ENCODE measurements at places on chromosomes 7 and 10. TPM values are rescaled to one million over a fixed set of nuclear protein-coding genes. Genes with fewer than 3 reads are reported as not detected.

GRCh38 chr7:33632840-33633525, 272.4 kb upstream of the BMPER start:
- no peaks in the 10 kb centered on the region for H3K27me3 ChIP-seq
- no peaks in the 10 kb centered on the region for H3K4me1 ChIP-seq
- H3K36me3 ChIP-seq = no peaks in the 10 kb centered on the region
- H3K4me3 ChIP-seq = no peak overlapping the region

DNA sequence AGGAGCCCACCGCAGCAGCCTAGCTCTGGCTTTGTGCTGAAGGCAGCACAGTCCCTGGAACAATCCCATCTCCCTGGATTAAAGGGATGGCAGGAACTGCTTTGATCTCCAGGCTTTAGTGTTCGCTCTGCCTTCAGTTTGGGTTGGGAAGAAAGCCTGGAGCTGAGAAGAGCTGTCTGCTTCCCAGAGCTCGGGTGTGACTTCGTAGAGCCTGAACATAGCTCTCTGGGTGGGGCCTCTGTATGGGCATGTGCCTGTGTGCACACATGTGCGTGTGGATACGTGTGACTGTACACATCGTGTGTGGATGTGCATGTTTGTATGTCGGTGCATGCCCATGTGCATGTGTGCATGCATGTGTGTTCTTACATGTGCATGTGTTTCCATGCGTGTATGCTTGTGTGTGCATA, 8.7 kb downstream of the ADCY1 start:
- no peaks in the 10 kb centered on the region for H3K36me3 ChIP-seq
- no peaks in the 10 kb centered on the region for H3K27me3 ChIP-seq
- no peak overlapping the region for H3K27ac ChIP-seq
- no peaks in the 10 kb centered on the region for H3K4me1 ChIP-seq

GRCh38 chr10:65142641-65143435, 1621.6 kb downstream of the REEP3 start:
- no peak overlapping the region for H3K4me3 ChIP-seq
- no peaks in the 10 kb centered on the region for H3K27me3 ChIP-seq
- no peak overlapping the region for H3K27ac ChIP-seq
- no peaks in the 10 kb centered on the region for H3K4me1 ChIP-seq
- no peaks in the 10 kb centered on the region for H3K36me3 ChIP-seq

GRCh38 chr7:64888901-64889685, 14.0 kb upstream of the ZNF273 start:
- H3K27me3 ChIP-seq = peaks cover 43% of the 10 kb centered on the region
- no peak overlapping the region for H3K27ac ChIP-seq
- H3K4me1 ChIP-seq = peaks cover 12% of the 10 kb centered on the region
- peak overlapping the region; percentile 75 for H3K4me3 ChIP-seq

DNA sequence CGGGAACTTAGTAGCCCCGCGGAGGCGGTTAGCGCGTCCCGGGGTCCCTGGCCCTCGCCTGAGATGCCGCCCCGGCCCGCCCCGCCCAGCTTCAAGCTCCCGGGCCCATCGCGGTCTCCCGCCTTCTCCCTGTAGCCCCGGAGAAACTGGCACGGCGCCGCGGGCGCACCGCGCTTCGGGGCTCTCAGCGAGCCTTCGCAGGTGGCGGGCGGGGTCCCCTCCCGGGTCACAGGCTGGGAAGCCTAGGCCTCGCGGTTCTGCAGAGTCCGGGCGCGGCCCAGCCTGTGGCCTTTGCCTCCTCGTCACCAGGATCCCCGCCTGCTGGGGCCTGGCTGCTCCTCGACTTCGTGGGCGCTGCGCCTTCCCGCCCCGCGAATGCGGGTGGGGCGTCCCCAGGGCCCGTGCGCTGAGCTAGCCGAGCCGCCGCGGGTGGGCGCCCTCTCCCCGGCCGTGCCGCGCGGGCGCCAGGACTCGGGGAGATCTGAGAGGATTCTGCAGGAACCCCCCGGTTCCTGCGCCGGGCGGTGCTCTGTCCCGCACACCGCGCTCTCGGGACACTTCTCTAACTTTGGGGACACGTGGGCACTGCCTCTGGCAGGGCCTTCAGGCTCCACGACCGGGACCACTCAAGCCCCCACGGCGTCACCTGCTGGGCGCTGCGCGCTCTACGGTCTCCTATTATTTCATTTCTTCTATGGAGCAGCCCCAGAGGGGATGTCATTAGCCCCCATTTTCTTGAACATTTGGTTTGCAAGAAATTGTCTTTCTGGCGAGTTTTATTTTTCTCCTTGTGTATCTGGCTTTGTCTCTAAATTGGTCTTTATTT, 682 bp upstream of the RGS10 start:
- peak overlapping the region; percentile 78 for H3K4me3 ChIP-seq
- peaks cover 38% of the 10 kb centered on the region for H3K4me1 ChIP-seq
- H3K27me3 ChIP-seq = peaks cover 14% of the 10 kb centered on the region
- DNase-seq = peak; percentile 78

GRCh38 chr10:87634311-87634710, 25.4 kb upstream of the PAPSS2 start:
- DNase-seq = no peak
- H3K4me1 ChIP-seq = peaks cover 12% of the 10 kb centered on the region
- no peak overlapping the region for H3K4me3 ChIP-seq
- H3K27me3 ChIP-seq = peaks cover 2% of the 10 kb centered on the region
- H3K27ac ChIP-seq = no peak overlapping the region

GRCh38 chr7:158343526-158343925, 244.1 kb downstream of the PTPRN2 start:
- no peaks in the 10 kb centered on the region for H3K4me1 ChIP-seq
- H3K27me3 ChIP-seq = no peaks in the 10 kb centered on the region

DNA sequence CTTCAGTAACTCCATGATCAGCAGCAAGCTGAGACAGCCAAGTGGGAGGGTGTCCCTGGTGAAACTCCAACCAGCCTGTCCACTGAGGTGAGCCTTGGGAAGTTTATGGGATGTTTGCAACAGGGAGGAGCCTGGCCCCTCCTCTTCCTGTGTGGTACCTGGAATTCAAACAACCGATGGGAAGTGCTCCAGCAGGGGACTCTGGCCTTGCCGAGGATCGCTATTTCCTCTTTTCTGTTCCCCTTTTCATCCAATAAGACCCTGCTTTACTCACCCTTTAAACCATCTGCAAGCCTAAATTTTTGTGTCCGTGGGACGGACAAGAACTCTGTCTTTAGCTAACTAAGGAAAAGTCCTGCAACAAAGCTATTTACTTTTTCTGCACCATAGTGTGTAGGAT, 491.1 kb upstream of the ZMIZ1 start:
- peaks cover 5% of the 10 kb centered on the region for H3K4me1 ChIP-seq
- no peak overlapping the region for H3K27ac ChIP-seq
- H3K36me3 ChIP-seq = no peaks in the 10 kb centered on the region
- peaks cover 3% of the 10 kb centered on the region for H3K27me3 ChIP-seq
- H3K4me3 ChIP-seq = no peak overlapping the region

- DNase-seq = no peak
- no peak overlapping the region for H3K4me3 ChIP-seq
- no peaks in the 10 kb centered on the region for H3K27me3 ChIP-seq
These were observed 76.1 kb downstream of the LRRC4 start for GRCh38 chr7:127955051-127955531.

DNA sequence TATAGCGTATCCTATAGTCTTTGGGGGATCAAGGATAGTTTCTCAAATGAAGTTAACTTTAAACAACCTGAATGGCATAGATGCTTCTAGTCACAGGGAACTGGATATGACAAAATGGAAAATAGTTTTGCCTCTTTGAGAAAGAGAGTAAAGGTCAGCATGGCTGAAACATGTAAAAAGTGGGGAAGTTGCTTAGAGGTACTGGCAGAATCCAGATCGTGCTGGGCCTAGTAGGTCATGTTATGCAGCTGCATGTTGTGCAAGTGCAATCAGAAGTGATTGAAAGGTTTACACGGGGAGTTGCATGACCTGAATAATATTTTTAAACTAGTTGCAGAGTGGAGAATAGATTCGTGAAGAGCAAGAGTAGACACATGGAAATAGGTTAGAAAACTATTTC, 201.1 kb upstream of the HDAC9 start:
- DNase-seq = no peak
- no peaks in the 10 kb centered on the region for H3K36me3 ChIP-seq
- no peak overlapping the region for H3K4me3 ChIP-seq
- H3K4me1 ChIP-seq = peaks cover 14% of the 10 kb centered on the region
- H3K27me3 ChIP-seq = peaks cover 9% of the 10 kb centered on the region

DNA sequence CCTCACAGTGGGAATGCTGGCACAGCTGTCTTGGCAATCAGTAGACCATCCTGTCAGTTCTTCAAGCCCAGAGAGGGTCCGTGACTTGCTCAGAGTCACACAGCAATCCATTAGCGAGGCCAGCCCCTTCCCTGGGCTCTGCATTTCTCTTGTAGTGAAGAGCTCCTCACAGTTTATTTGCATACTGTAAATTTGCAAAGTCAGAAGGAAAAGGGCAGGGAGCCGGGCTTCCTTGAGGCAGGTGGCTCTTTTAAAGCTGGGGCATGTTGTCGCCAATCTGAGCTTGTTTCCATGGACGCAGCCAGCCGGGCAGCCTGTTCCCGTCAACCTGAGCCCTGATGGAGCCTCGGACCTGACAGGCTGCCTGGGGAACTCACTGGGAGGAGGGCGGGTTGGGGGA, 123.4 kb downstream of the CUX1 start:
- no peak for DNase-seq
- H3K36me3 ChIP-seq = no peaks in the 10 kb centered on the region

Gene TAS2R4
- total RNA-seq = 1.0 TPM

Gene ADCK2
- total RNA-seq = 20.6 TPM

Gene SYT15B
- total RNA-seq = 0.32 TPM

Gene ACHE
- total RNA-seq = not detected

Gene SLC16A9
- total RNA-seq = 0.10 TPM

Gene PAOX
- total RNA-seq = 6.5 TPM
